ENCODE measurements at places on chromosomes 1 and 21.

GRCh38 chr1:4960782-4961475, 306.5 kb downstream of the AJAP1 start:
- DNase-seq: no peak

GRCh38 chr1:2251786-2252185, 23.7 kb downstream of the SKI start:
- no peak for DNase-seq

- DNase-seq: no peak
These were observed 99.4 kb upstream of the EDEM3 start for GRCh38 chr1:184854036-184854435.

DNA sequence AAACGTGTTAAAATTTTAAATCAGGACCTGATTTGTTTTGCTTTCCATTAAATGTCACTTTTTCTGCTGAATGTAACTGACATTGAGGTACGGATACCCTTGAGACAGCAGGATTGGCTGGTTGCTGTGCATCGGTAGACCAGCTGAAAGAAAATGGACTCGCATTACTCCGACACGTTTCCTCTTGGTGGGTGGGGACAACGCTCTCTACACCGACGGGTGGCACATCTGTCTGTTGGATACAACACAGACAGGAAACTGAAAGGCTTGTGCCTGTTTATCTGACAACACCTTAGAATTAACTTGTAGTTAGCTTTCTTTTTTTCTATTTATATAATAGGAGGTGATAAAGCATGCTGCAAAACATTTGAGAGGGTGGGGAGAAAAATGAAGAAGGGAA, 19.4 kb downstream of the PRPF38A start:
- peak; percentile 74 for DNase-seq

- DNase-seq: no peak
These were observed 165.5 kb upstream of the KCNJ6 start for GRCh38 chr21:38081708-38082107.

DNA sequence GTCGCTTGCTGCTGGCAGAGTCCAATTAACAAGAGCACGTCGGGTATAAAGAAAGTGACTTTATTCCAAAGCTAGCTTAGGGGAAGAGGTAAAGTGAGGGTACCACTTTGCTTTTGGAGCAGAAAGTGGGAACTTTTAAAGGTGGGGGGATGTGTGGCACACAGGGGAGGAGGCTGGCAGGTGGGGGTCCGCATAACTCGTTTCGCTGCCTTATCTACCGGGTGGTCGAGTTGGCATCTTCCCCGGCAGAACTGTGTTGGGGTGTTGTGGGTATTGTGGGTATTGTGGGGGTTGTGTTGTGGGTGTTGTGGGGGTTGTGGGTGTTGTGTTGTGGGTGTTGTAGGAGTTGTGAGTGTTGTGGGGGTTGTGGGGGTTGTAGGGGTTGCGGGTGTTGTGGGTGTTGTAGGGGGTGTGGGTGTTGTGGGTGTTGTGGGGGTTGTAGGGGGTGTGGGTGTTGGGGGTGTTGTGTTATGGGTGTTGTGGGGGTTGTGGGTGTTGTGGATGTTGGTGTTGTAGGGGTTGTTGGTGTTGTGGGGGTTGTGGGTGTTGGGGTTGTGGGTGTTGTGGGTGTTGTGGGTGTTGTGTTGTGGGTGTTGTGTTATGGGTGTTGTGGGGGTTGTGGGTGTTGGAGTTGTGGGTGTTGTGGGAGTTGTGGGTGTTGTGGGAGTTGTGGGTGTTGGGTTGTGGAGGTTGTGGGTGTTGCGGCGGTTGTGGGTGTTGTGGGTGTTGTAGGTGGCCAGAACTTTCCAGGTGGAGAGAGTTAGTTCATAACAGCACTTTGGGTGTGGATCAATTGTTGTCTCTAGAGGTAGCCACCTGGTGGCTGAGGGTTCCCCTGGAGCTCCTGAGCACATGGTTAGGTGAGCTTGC, 52.7 kb downstream of the AGPAT3 start:
- DNase-seq: no peak

GRCh38 chr1:4090556-4090955, 190.5 kb upstream of the C1orf174 start:
- DNase-seq: no peak

- no peak for DNase-seq
These were observed 250.8 kb downstream of the KCNJ6 start for GRCh38 chr21:37665230-37666024.

- no peak for DNase-seq
These were observed 243.4 kb downstream of the TRABD2B start for GRCh38 chr1:47753808-47754207.

GRCh38 chr1:53783056-53783455, 44.1 kb upstream of the GLIS1 start:
- no peak for DNase-seq

DNA sequence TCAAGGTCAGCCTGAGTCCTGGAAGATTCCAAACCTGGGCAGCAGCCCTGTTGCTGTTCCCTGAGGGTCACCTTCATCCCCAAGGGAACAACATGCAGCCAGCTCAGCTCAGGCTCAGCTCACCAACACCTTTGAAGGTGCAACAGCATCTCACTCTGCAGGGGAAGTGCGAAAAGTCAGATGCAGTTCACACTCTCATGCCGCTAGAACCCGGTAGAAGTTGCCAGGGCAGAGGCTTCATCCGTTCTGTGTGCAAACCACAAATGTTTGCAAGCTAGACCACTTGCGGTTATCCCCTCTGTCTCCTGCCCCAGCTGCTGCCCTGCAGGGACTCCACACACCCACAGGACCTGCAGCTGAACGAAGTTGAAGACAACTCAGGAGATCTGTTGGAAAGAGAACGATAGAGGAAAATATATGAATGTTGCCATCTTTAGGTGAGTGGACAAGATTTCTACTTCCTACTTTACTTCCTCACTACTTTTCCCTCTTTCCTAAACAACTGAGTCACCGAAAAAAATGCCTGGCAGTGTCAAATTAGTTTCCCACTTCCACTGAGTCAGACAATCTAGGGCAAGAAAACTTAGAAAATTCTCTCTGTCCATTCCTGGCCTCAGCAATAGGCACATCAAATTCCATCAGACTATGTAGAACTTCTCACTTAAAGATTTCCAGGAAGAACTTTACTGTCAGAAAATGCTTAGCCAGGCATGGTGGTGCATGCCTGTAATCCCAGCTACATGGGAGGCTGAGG, 1.8 kb upstream of the FCRL6 start:
- DNase-seq: peak; percentile 27

DNA sequence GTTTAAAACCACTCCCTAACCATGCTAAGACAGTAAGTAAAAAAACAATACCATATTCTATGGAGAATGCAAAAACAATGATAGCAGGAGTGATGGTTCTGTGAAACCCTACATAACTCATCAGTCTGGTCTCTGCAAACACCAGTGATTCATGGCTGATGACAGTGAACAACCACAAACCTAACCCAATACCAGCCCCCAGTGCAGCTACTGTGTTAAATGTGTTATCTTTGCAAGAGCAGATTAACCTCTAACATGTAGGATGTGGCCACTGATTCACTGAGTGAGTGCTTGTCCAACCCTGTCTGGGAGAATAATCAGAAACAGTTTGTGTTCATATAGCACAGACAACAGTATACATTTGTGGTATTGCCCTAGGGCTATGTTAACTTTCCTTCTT, 100.2 kb upstream of the COG2 start:
- DNase-seq: no peak

- no peak for DNase-seq
These were observed 5.9 kb upstream of the MXRA8 start for GRCh38 chr1:1364266-1364665.

- DNase-seq: no peak
These were observed 26.7 kb upstream of the LIN9 start for GRCh38 chr1:226335661-226336060.

DNA sequence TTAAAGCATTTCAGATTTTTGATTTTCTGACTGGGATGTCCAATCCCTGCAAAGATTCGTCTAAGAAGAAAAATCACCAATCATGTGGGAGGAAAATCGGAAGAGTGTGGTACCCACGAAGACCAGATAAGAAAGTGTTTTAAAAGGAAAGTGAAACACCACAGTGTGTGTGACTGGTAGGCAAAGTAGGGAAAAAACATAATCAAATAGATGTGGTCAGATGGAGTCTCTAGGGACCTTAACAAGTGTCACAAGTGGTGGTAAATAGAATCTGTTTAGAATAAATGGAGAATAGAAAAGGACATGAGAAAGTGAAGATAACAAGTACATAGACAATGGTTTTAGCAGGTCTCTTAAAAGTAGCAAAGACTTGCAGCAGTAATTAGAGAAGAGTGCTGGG, 154.6 kb downstream of the SLC30A10 start:
- no peak for DNase-seq

GRCh38 chr21:34200288-34200905, 127.0 kb downstream of the MRPS6 start:
- no peak for DNase-seq

GRCh38 chr1:42692461-42692860, 10.2 kb downstream of the YBX1 start:
- DNase-seq: no peak

DNA sequence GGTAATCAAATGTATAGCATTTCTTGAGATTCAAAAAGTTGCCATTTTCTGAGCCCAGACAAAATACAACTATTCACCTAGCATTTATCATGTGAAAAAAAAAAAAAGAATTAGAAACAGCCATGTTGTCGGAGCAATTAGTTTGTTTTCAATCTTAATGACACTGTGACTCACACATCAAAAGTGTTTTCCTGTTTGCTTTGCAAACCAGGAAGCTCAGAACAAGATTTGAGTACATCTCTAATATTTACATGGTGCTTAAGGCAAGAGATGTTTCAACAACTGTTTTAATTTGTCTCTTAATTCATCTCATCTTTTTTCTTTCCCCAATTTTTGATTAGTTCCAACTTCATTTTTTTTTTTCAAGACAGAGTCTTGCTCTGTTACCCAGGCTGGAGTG, 62.5 kb upstream of the CAPZB start:
- no peak for DNase-seq

- no peak for DNase-seq
These were observed 28.2 kb downstream of the UBE2G2 start for GRCh38 chr21:44773291-44773932.

- no peak for DNase-seq
These were observed 14.6 kb downstream of the COL9A2 start for GRCh38 chr1:40302475-40302874.

DNA sequence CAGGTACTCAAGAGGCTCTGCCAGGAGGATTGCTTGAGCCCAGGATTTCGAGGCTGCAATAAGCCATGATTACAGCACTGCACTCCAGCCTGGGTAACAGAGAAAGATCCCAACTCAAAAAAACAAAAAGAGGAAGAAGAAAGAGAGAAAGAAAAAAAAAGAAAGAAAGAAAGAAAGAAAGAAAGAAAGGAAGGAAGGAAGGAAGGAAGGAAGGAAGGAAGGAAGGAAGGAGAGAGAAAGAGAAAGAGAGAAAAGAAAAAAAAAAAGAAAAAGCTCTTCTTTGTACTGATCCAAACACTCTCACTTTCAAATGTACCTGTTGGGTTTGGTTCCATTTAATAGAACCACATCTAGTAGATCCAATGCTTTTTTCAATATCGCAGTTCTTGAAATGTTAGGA, 11.8 kb downstream of the BATF3 start:
- no peak for DNase-seq

GRCh38 chr21:14677639-14678179, 131.6 kb upstream of the SAMSN1 start:
- DNase-seq: no peak

DNA sequence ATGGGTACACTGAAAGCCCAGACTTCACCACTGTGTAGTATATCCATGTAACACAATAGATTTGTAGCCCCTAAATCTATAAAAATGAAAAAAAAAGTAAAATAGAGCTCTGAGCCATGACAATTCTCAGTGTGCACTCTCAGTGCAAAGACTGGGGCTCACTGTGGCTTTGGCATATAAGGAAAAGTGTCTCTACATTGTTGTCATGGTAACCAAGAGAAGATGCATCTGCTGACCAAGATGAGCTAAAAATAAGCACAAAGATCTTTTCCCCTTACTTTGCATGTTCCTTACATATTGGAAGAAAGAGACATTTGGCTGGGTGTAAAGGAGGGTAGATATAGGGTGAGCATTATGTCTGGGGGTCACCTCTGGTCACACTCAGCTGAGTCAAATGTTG, 12.0 kb downstream of the PGLYRP4 start:
- no peak for DNase-seq

DNA sequence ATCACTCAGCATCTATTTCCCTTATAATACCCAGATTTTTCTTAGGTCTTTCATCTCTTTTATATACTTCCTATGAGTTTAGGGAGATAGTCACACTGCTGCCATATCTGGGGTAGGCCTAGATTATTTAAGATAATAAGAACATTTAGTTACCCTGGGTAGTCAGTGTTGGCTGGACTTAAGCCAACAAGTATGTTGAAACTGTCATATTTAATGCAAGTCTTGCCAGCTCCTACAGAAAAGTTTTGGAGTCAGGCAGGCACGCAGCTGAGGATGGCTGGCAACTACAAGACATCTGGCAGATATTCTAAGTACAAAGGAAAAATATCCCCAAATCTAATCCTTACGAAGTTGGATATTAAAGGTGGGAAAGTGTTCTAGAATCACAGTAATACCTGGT, 19.2 kb upstream of the DEPDC1 start:
- DNase-seq: no peak

- DNase-seq: no peak
These were observed 24.6 kb downstream of the PKP1 start for GRCh38 chr1:201307760-201308499.

GRCh38 chr1:221440658-221441057, 301.2 kb downstream of the DUSP10 start:
- no peak for DNase-seq

- DNase-seq: no peak
These were observed 156.6 kb downstream of the GREM2 start for GRCh38 chr1:240455228-240455821.

DNA sequence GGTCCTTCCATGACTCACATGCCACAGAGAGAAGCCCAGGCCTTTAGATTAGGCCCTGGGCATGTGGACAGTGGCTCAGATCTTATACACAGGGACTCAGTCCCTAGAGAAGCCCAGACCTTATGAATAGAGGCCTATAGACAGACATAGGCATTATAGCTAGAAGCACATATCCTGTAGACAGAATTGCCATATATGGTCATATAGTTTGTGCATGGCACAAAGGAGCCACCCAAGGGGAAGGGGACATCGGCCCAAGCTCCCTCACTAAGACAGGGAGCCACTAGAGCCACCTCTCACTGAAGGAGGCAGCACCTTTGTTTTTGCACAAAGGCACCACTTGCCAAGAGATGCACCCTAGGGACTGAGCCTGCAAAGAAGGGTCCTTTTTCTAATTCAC, 2.3 kb upstream of the EFNA3 start:
- DNase-seq: no peak

DNA sequence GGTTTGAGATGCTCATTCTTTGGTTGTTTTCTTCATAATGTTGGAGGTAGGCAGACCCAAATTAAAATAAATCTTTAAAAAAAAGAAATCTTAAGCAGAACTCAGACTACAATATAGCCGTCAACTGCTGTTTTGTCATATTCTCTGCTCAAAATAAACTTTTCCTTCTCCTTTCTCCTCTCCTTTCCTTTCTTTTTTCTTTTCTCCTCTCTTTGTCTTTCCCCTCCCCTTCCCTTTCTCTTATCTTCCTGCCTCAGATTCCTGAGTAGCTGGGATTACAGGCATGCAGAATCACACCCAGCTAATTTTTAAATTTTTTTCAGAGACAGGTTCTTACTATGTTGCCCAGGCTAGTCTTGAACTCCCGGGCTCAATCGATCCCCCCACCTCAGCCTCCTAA, 24.8 kb upstream of the MTF1 start:
- DNase-seq: no peak

- DNase-seq: no peak
These were observed 7.3 kb upstream of the C1orf162 start for GRCh38 chr1:111466480-111466879.

GRCh38 chr1:43460988-43461693, 7.4 kb upstream of the HYI start:
- no peak for DNase-seq

Measured in thymus (tissue), 14 donors.